C1 segment of cervical spinal cord (tissue), 14 donors: ENCODE measurements at places on chromosomes 2 and 18.

DNA sequence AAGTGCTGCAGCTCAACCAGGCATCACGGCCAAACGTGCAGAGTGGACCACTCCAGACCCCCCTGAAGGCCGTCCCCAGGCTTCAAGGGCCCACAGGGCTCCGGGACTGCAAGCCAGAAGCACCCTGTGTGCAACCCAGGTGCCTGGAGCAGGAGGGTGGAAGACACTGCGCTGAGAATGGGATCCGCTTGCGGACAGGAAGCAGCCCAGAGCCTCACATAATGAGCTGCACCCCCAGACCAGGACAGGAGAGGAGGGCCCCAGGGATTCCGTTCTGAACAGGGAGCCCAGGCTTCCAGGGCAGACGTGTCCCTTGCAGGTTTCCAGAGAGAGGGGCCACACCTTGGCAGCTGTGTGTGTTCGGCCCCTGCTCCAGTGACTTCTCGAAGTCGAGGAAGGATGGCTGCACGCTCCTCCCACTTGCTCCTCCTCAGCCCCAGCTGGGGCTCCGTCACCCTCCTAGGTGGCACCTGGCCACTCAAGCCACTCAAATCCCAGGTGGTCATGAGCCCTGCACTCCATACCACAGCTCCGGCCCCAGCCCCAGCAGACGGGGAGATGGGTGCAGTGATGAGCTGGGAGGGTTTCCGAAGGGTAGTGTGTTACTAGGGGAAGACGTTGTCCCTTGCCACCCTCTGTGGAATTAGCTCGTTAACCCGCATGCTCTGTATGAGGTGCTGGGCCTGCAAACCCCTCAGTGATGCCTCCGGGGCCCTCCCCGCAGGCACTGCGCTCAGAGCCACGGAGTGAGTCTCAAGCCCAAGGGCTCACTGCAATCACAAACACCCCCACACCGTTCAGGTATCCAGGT is 79.2 kb downstream of the NDUFA10 start:
- no peak for DNase-seq

- DNase-seq, result no peak
These were observed 34.3 kb downstream of the ACSL3 start for GRCh38 chr2:222895144-222895543.

GRCh38 chr2:60512641-60513040 is 40.8 kb downstream of the BCL11A start:
- DNase-seq, result no peak

- DNase-seq, result no peak
These were observed 208.0 kb downstream of the ZFP36L2 start for GRCh38 chr2:43018179-43019024.

GRCh38 chr2:236040600-236041328 is 127.4 kb downstream of the GBX2 start:
- DNase-seq, result no peak

- no peak for DNase-seq
These were observed 15.9 kb upstream of the SLC20A1 start for GRCh38 chr2:112629823-112630222.

DNA sequence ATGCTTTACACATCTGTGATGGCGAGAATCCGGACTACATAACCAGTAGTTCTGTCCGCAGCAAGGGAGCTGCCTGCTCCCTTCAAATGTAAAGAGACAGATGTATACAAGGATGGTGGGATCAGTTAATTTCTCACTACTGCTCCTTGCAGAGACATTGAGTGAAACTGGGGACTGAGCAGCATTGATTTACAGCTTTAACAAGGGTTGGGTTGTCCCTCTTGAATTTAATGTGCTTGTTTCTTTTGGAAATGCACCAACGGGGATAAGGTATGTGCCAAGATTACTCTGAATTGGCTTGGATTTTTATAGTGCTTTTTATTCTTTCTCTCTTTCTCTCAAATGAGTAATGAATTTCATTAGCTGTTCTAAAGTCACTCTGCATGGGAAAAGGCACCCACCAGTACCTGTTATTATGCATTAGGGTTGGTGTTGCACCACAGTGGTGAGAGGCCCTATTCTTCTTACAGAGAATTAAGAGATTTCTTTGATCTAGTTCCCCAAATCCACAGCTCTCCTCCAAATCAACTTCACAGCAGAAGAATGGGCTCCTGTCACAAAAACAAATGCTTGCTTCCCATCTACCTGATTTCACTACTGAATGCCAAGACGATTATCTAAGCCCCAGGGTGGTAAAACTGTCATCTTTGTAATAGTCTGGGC is 107.6 kb downstream of the DOCK10 start:
- DNase-seq, result no peak

DNA sequence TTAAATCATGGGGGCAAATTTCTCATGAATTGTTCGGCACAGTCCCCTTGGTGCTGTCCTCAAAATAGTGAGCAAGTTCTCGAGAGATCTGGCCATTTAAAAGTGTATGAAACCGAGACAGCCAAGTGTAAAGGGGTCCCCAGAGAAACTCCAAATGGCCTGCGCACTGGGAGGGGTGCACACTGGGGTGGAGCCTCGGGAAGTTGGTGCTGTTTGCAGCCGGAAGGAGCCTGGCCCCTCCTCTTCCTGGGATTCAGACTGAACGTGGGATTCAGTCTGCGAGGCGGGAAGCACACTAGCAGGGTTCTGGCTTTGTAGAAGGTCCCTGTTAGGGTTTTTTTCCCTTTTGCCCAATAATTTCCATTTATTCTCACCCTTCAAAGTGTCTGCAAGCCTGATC is 48.8 kb downstream of the RABL2A start:
- DNase-seq, result no peak

GRCh38 chr2:117351396-117351795 is 463.1 kb upstream of the DDX18 start:
- DNase-seq, result no peak

DNA sequence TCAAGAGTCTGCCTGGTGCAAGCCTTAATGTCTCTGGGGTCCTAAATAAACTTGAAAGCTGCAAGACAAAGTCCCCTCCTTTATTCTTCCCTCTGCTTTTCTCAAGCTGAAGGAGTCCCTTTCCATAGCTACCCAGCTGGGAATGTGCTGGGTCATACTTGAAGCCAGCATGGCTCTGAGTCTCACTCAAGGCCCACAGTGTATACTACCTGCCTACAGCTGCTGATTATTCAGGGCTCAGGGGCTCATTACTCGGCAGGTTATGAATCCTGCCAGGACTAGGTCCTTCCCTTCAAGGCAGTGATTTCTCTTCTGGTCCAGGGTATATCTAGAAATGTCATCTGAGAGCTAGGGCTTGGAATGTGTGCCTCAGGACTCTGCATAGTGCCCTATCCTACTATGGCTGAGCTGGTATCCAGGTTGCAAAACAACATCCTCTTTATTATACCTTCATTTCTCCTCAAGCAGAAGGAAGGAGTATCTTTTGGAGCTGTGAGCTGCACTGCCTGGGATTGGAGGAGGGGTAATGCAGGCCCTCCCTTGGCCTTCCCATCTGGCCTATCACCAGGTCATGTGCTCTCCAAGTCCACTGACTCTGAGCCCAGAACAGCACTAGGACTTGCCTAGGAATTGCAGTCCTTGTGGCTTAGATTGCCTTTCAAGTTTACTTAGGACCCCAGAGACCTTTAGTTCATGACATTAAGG is 22.3 kb downstream of the IL1RN start:
- no peak for DNase-seq

DNA sequence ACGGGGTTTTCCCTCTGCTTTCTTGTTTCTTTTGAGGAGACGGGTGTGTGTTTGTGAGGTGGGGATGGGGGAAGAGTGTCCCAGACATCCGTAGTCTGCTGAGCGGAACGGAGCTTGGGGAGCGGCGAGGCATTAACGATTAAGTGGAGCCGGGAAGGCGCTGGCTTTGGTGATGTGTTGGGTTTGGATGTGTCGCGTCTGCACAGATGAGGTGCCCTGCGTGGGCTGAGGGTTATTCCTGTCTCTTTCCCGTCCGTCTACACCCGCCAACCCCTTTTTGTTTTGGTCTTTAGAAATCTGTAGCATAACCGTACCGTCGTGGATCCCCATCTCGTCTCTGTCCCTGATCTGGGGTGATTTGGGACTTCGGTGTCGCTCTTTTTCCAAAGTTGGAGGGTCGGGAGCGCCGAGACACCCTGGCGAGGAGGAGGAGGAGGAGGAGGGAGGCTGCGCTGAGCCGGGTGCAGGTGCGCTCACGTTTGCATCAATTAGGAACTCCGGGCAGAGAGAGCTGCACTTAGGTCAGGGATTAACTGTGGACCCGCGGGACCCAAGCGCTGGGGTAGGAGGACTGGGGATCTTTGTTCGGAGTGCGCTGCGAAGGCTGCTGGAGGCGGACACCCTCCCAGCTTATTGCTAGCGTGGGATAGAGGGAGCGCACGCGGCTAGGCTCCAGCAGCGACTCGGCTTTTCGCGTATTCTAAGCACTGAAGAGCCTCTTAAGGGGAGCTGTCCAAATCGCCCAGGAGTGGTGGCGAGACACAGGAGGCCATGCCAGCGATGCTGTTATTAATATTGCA is 720.3 kb downstream of the DPP10 start:
- no peak for DNase-seq

GRCh38 chr18:789397-789796 is 22.6 kb downstream of the YES1 start:
- DNase-seq, result no peak

DNA sequence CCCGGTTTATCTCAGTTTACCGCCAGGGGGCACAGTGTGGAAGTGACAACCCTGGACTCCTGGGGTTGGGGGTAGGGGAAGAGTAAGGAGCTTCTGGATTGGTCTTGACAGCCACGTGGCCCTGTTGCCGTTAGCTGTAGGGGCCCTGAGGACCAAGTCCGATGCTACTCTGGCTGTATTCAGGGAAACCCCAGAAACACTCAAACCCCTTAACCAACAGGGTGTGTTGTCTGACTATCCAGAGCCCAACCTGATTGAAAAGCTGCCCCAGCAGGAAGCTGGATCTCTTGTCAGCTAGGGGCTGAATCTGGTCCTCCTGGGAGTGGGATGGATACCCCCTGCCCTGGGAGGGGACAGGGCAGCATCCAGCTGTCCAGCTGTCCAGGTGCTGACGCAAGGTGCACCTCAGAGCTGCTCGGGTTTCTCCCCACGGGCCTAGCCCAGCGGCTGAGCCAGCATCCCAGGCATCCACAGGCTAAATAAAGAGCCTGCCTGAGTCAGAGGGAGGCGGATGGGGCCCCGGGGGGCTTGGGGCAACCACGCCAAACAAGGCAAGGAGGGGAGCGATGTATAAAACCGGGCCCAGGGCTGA is 3.1 kb upstream of the GMPPA start:
- peak; percentile 51 for DNase-seq

GRCh38 chr2:82109418-82109817 is 1804.9 kb upstream of the LRRTM1 start:
- DNase-seq, result no peak

DNA sequence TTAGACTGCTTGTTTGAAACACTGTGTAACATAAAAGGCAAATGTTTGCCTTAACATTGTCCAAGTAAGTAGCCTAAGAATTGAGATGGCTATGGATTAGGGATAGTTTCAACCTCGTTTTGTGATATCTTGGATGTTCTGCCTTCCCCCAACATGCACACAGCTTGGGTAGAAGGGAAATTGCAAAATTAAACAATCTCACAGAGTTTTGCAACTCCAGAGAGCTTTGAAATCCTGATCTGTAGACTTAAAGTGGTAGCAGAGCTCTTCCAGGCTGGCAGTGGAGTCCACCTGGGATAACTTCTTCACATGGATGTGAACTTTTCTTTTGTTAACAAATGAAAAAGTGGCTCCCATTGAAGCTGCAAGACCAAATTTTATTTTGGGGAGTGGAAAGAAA is 59.6 kb downstream of the CHRNA1 start:
- DNase-seq, result no peak
